ENCODE measurements at places on chromosomes 16 and 17. TPM values are rescaled to one million over a fixed set of nuclear protein-coding genes. Genes with fewer than 3 reads are reported as not detected.

The TNP2 gene
- polyA plus RNA-seq: not detected

The EVI2B gene
- polyA plus RNA-seq: 99.2 TPM

DNA sequence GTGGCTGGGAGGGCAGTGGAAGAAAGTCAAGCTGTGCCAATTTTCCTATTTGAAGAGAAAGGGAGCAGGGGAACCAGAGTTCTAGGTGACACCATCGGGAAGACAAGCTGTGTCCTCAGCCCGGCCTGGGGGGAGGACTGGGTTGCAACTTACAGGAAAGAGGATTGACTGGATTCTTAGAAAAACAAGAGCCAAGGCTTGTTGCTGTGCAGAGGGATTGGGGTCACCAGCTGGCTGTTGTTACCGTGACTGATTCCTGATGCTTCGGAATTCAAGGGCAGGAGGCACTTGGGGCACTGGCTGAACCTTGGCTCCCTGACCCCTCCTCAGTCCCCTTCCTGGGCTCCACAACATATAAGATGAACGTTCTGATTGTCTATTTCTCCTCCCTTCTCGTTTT, 16.8 kb upstream of the MMP2 start:
- H3K36me3 ChIP-seq: no peaks in the 10 kb centered on the region
- H3K4me1 ChIP-seq: no peaks in the 10 kb centered on the region
- H3K27me3 ChIP-seq: no peaks in the 10 kb centered on the region
- no peak overlapping the region for H3K27ac ChIP-seq

- peaks cover 25% of the 10 kb centered on the region for H3K4me1 ChIP-seq
- no peak overlapping the region for H3K27ac ChIP-seq
- DNase-seq: no peak
These were observed 5.0 kb downstream of the BBS2 start for GRCh38 chr16:56514845-56515244.

DNA sequence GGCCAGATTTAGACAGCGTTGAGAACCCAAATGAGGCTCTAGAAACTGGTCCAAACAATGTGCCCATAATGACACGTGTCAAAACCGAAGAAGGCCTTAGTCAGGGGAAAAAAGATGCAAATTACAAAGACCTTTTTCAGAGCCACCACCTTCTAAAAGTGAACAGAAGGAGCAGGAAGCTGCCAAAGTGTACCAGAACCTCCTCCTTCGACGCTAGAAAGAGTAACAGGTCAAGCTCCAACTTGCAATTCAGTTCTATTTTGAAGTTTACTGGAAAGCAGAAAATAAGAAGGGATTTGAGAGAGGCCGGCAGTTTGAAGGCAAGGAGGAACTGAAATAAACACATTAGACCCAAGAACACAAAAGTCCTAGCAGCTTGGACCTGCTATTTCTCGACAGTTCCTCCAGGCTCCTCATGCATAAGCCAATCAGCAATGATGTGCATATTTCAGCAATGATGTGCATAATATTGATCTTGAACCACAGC, 61.8 kb downstream of the XYLT1 start:
- no peak overlapping the region for H3K4me3 ChIP-seq
- no peak overlapping the region for H3K27ac ChIP-seq
- H3K4me1 ChIP-seq: peaks cover 11% of the 10 kb centered on the region
- DNase-seq: no peak
- H3K36me3 ChIP-seq: no peaks in the 10 kb centered on the region
- H3K27me3 ChIP-seq: no peaks in the 10 kb centered on the region
